ENCODE measurements at places on chromosomes 7 and 10. TPM values are rescaled to one million over a fixed set of nuclear protein-coding genes. Genes with fewer than 3 reads are reported as not detected.

DNA sequence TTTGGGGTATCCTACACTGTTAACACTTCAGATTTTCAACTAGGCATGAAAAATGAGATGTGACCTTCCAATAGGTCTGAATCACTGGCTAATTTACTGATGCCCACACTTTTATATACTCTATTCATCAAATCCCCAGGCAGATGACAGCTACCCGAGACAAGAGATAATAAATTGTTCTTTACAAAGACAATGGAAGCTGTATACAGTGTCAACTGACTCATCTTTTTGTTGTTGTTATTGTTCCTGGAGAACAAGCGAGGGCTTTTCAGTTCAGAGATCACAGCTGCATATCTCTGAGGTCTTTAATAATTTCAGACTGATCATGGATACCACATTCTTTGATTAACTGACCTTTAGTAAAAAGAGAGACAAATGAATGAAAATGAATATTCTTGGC, 228.9 kb downstream of the SDHAF3 start:
- no peaks in the 10 kb centered on the region for H3K36me3 ChIP-seq
- no peak overlapping the region for H3K4me3 ChIP-seq
- no peak for DNase-seq
- H3K27ac ChIP-seq = no peak overlapping the region
- H3K4me1 ChIP-seq = peaks cover 15% of the 10 kb centered on the region
- no peaks in the 10 kb centered on the region for H3K27me3 ChIP-seq

- H3K4me3 ChIP-seq = no peak overlapping the region
- DNase-seq = no peak
- H3K27ac ChIP-seq = no peak overlapping the region
- H3K36me3 ChIP-seq = no peaks in the 10 kb centered on the region
- no peaks in the 10 kb centered on the region for H3K4me1 ChIP-seq
Measured at GRCh38 chr7:36057323-36057722, 95.7 kb upstream of the EEPD1 start.

- no peak overlapping the region for H3K4me3 ChIP-seq
- no peaks in the 10 kb centered on the region for H3K4me1 ChIP-seq
- DNase-seq = no peak
- peaks cover 2% of the 10 kb centered on the region for H3K27me3 ChIP-seq
Measured at GRCh38 chr10:129030603-129030895, 436.5 kb upstream of the MGMT start.

DNA sequence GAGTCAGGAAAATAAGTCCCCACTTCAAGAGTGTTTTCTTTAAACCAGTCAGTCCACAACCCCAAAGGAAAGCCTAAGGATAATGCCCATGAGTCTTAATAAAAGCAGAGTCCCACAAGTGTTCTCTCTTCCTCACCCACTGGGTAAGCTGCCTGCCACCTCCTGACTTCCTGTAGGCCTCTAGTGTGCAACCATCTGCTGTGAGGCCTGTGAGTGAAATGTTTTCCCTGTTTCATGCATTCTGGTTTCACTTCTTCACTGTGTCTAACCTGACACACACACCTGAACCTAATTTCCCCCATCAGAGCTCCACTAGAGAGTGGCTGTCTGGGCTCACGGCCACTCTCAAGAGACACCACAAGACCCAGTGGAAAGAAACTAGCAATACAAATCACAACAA, 38.9 kb upstream of the GDF10 start:
- H3K4me1 ChIP-seq = no peaks in the 10 kb centered on the region
- no peak overlapping the region for H3K4me3 ChIP-seq
- DNase-seq = no peak
- H3K27ac ChIP-seq = no peak overlapping the region
- no peaks in the 10 kb centered on the region for H3K36me3 ChIP-seq
- no peaks in the 10 kb centered on the region for H3K27me3 ChIP-seq

- no peaks in the 10 kb centered on the region for H3K36me3 ChIP-seq
- H3K27me3 ChIP-seq = no peaks in the 10 kb centered on the region
- DNase-seq = no peak
- no peak overlapping the region for H3K27ac ChIP-seq
- H3K4me1 ChIP-seq = no peaks in the 10 kb centered on the region
Measured at GRCh38 chr7:21730399-21730798, 187.6 kb downstream of the DNAH11 start.

GRCh38 chr7:57305192-57305748, 144.7 kb upstream of the ZNF716 start:
- no peaks in the 10 kb centered on the region for H3K36me3 ChIP-seq
- no peaks in the 10 kb centered on the region for H3K4me1 ChIP-seq
- no peak overlapping the region for H3K4me3 ChIP-seq
- no peak overlapping the region for H3K27ac ChIP-seq
- DNase-seq = no peak

DNA sequence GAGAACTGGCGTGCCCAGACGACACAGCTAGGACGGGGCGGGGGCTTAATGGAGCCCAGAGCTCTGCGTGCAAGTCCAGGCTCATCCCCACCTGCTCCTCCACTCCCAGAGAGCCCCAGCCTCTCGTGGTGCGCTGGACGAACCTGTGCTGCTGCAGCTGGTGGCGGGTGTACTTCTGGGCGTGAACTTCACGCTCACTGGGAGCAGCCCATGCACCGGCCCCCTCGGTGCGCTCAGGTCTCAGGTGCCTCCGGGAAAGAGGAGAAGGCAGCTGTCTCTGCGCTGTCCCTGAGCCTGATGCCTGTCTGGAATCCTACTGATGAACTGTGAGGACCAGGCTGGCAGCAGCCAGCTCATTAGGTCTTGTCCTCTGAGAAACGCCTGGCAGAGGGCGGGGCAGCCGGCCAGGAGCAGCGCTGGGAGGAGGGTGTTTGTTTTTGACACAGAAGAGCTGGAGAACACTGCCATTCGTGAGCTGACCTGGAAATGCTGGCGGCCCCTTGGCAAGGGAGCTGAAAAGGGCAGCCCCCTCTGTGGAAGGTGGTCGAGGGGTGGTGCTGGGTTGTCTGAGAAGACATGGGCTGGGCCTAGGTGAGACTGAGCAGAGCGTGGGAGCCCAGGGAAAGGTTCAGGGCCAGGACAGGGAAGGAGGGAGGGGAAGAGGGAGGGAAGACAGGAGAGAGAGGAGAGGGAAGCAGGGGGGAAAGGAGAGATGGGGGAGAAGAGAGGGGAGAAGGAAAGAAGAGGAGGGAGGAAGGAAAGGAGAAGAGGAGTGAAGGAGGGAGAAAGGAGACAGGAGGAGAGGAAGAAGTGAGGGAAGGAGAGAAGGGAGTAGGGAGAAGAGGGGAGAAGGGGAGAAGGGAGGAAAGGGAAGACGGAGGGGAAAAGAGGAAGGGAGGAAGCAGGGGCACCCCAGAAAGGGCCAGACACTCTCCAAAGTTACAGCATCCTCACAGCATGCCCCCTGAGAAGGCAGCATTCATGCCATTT, 53.5 kb upstream of the TNS3 start:
- H3K36me3 ChIP-seq = no peaks in the 10 kb centered on the region
- H3K27me3 ChIP-seq = no peaks in the 10 kb centered on the region
- H3K4me3 ChIP-seq = peak overlapping the region; percentile 38
- peak overlapping the region; percentile 83 for H3K27ac ChIP-seq

DNA sequence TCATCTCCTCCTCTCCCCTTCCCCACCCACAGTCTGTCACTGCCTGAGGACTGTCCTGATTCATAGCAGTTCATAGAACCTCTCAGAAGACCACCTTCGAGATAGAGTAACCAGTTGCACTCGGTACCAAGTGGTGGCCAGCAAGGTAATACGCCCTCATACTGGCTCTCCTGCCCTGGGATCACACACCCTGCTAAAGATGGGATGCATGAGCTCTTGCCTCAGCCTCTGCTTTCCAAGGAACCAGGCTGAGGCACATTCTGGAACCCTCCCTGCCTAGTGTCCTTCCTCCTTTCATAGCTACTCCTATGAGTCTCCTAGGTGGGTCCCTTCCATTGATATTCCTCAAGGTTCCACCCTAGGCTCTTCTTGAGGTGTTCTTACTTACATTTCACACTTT, 15.5 kb downstream of the CFAP43 start:
- DNase-seq = no peak
- H3K36me3 ChIP-seq = no peaks in the 10 kb centered on the region
- peaks cover 20% of the 10 kb centered on the region for H3K4me1 ChIP-seq

- DNase-seq = no peak
- H3K4me3 ChIP-seq = no peak overlapping the region
- peaks cover 13% of the 10 kb centered on the region for H3K4me1 ChIP-seq
- H3K36me3 ChIP-seq = no peaks in the 10 kb centered on the region
Measured at GRCh38 chr10:71509444-71509843, 112.7 kb downstream of the CDH23 start.

DNA sequence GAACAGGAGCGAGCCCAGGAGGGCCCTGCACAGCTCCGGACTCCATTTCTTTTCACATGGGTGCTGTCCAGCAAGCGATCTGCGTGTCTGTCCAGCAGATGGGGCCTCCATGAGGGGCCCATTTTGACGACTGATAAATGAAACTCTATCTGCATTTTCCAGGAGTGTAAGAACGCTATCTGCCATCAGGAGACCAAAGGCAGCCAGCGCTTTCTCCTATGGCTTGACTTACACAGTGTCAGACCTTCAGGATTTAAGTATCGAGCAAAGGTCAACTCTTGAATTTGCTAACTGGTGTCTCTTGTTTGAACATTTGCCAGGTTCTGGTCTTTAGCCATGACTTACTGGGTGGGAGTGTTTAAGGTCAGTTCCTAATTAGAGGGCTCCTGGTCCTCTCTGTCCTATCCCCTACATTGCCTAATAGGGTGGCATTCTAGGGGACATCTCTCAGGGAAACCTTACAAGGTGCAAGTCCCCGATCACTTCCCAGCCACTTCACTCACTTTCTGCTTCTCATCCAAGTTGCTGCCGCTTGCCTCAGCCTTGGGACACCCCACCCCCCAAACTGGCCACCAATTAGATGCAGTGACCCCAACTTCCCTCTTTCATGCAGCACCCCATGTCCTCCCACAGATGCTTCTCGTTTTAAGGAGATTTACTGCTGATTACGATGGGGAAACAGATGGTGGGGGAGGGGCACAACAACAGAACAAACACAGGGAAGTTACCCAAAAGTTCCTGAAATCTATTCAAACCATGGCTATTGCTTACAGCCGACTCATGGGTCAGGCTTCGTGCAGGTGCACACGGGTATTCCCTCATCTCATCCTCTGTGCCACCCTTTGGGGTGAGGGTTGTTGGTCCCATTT, 20.0 kb downstream of the VSIR start:
- no peak overlapping the region for H3K4me3 ChIP-seq
- peak overlapping the region; percentile 88 for H3K27ac ChIP-seq
- H3K27me3 ChIP-seq = no peaks in the 10 kb centered on the region
- peaks cover 36% of the 10 kb centered on the region for H3K4me1 ChIP-seq
- peak; percentile 74 for DNase-seq
- peaks cover 1% of the 10 kb centered on the region for H3K36me3 ChIP-seq

DNA sequence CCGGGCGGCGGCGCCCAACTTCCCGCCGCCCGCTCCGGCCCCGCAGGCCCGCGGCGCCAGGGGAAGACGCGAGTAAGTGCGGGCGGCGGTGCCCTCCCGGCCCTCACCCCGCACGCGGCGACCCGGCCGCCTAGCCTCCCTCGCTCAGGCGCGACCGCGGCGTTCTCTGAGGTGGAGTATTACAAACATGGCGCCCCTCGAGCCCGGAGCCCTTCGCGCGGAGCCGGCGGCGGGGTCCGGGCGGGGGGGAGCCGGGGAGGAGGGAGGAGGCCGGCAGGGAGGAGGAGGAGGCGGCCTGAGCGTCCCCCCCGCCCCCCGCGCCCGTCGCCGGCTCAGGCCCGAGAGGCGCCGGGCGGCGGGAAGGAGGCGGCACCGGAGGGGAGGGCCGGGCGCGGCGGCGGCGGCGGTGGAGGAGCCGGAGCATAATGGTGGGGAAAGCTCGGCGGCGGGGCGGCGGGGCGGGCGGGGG, at the start of gene ZMYND11:
TSS of gene ZMYND11 (plus strand) at position 324 of the 469 bp plus-strand sequence. CDS start 44,558 bp downstream, outside the sequence.
- no peaks in the 10 kb centered on the region for H3K27me3 ChIP-seq
- H3K27ac ChIP-seq = peak within 1 kb of the TSS; percentile 87
- no peaks in the 10 kb centered on the region for H3K36me3 ChIP-seq
- peaks cover 33% of the 10 kb centered on the region for H3K4me1 ChIP-seq

DNA sequence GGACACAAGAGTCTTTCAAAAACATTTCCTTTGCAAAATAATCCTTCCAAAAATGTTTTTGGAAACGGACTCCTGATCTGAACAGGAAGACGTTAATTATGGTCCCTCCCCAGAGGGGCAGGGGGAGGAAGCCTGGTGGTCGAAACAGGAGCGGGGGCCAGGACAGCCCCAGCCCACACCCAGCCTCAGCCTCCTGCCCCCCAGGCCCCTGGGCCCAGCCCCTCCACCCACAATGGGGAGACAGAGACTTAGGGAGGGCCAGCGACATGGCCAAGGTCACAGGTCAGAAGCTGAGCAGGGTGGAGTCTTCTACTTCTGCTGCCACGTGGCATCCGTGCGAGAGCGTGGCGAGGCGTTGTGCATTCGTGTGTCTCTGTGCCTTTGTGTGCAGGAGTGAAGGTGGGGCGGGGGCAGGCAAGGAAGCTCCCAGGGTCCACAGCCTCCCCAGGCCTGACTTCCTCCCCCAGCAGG, 14.0 kb upstream of the GRIFIN start:
- no peaks in the 10 kb centered on the region for H3K4me1 ChIP-seq
- no peak overlapping the region for H3K27ac ChIP-seq
- no peaks in the 10 kb centered on the region for H3K27me3 ChIP-seq
- no peaks in the 10 kb centered on the region for H3K36me3 ChIP-seq

GRCh38 chr10:105509517-105509916, 868.4 kb downstream of the SORCS3 start:
- no peak overlapping the region for H3K4me3 ChIP-seq
- no peaks in the 10 kb centered on the region for H3K4me1 ChIP-seq
- no peak overlapping the region for H3K27ac ChIP-seq
- H3K36me3 ChIP-seq = no peaks in the 10 kb centered on the region
- no peaks in the 10 kb centered on the region for H3K27me3 ChIP-seq

GRCh38 chr7:77434570-77435275, 18.6 kb upstream of the GSAP start:
- H3K27me3 ChIP-seq = no peaks in the 10 kb centered on the region
- H3K27ac ChIP-seq = no peak overlapping the region
- no peak overlapping the region for H3K4me3 ChIP-seq
- H3K36me3 ChIP-seq = no peaks in the 10 kb centered on the region

DNA sequence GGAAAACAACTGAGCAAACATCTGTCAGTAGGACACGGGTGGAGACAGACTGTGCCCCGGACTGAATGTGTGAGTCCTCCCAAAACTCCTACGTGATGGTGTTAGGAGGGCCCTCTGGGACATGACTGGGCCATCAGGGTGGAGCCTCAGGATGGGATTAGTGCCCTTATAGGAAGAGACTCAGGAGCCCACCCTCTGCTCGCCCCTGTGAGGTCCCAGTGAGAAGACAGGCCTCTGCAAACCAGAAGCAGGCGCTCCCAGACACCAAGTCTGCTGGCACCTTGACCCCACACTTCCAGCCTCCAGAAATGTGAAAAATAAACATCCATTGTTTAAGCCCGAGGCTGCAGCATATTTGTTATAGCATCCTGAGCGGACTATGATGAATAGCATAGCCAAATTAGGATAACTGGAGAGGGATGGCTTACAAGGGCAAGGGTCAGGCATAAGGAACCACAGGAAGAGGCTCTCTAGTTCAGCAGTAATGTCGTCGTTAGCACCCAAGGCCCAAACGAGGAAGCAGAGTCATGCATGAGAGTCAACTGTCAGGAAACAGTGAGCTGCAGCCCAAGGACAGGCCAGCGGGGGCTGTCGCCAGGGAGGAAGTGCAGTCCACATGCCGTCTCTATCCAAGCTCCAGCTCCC, 50.6 kb downstream of the PTPRN2 start:
- H3K4me1 ChIP-seq = no peaks in the 10 kb centered on the region
- no peaks in the 10 kb centered on the region for H3K27me3 ChIP-seq
- no peaks in the 10 kb centered on the region for H3K36me3 ChIP-seq
- no peak for DNase-seq
- H3K4me3 ChIP-seq = no peak overlapping the region
- H3K27ac ChIP-seq = no peak overlapping the region

The LBX1 gene
- not detected for total RNA-seq

The PNLIPRP3 gene
- not detected for total RNA-seq

The LSM8 gene
- 50.4 TPM for total RNA-seq

The CTNNA3 gene
- total RNA-seq = 0.20 TPM

The DPYSL4 gene
- 0.12 TPM for total RNA-seq

The SLC39A12 gene
- total RNA-seq = not detected

The KLF6 gene
- 78.5 TPM for total RNA-seq

The HYAL4 gene
- total RNA-seq = 0.68 TPM

The TMEM213 gene
- not detected for total RNA-seq

The LIPJ gene
- total RNA-seq = not detected

Measured in Caco-2 (cell line).